Activated CD8-positive, alpha-beta memory T cell treated with anti-CD3 and anti-CD28 coated beads for 48 hours (primary cell): ENCODE measurements at places on chromosomes 2 and 18.

- DNase-seq = no peak
Observed at GRCh38 chr18:37570336-37570930, 4.8 kb upstream of the CELF4 start.

DNA sequence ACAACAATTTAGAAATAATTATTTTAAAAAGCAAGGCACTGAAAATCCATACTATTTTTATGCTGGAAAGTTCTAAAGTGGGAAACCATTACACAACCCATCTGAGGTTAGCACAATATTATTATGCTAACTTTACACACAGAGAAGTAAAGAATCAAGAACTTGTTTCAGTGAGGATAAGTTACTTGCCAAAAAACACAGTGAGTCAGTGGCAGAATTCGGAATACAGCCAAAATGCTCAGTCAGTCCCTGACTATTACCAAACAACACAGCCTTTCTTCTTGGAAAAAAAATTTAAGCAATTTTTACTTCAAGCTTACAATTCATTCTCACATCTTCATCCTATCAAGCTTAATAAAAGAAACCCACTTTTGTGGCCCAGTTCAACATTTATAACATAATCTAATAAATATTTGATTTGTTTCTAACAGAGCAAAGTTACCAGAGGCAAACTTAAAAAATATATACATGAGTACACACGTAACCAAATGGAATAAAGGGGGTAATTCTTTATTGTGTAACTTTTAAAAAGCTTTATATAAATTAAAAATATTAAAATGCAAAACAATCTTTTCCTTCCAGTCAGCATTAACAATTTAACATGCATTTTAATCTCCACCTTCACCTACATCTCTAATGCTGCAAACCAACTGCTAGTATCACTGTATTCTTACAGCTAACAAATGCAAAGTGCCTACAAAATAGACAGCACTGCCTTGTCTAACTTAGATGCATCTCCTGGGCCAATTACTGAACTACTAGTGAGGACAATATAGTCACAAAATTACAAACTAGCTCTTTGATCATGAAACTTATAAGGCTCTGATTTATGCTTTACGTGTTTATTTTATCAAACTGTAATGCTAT, 55.2 kb downstream of the CCDC88A start:
- no peak for DNase-seq

DNA sequence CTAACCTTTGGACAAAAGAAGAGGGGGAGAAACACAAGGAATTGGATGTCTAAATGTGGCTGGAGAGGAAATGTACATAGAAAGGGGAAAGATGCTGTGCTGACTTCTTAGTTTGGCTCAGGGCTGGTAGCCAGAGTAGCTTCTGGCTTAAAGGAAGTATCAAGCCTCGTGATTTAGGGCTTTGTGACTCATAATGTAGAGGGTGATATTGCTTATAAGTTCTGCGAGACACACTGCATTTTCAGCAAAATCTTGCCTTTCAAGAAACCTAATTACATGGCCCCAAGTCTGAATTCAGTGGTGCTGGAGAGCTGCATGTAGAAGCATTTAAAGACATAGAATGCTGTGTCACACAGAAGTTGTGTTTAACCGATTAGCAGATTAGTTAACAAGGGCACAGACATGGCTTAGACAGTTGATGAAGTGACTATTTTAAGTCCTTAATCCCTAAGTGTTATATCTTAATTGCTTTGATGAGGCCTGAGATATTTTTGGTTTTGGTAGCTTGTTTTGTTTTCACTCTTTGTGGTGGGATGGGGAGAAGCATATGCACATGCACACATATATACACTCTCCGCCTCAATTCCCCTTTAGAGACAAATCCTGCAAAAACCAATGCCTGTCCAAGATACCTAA, 66.4 kb downstream of the EPAS1 start:
- DNase-seq = no peak

DNA sequence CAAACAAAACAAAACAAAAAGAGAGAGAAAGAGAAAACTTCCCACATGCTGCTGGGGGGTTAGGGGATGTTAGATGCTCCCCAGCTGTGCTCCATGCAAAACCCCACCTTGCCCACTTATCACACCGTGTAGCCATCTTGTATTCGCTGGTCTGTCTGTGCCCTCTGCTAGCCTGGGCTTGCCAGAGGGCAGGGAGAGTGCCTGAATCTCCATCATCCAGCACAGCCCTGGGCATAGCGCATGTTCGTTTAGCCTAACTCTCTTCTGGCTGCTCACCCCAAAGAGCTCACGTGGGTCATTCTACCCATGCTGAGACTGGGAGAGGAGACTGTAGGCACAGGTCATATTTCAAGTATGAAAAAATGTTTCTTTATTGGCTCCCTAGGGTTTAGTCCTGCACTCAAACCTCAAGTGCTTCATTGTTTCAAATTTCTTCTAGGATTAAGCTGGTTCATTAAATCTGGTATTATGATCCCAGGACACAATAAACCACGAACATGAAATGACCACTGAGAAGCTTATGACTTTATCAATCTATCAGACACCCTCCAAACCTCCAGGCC, 100.5 kb downstream of the KCNF1 start:
- no peak for DNase-seq

DNA sequence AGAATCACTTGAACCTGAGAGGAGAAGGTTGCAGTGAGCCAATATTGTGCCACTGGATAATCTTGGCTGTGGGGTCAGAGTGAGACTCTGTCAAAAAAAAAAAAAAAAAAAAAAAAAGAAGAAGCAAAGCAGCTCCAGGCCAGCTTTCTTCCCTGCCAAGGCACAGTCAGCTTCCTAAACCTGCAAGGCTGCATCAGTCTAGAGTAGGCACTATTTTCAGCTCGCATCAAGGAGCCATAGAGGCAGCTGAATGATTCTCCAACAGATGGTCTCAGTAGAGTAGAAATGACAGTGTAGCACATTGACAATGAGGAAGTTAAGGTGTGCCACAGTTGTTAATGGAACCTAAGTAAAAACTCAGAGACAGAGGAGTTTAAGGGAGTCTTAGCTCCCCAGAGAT, 35.6 kb downstream of the BMP10 start:
- DNase-seq = no peak

DNA sequence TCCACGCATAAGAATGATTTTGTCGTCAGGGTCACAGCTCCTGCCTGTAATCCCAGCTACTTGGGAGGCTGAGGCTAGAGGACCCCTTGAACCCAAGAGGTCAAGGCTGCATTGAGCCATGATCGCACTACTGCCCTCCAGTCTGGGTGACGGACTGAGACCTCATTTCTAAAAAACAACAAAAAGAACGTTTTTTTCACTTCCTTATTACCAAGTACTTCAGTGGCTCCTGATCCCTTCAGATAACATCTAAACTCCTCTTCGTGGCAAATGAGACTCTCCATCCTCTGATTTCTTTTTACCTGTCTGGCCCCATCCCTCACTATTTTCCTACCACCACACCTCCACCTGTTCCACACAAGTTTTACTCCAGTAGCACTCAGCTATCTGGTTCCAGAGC, 105.4 kb upstream of the TLK1 start:
- DNase-seq = no peak

DNA sequence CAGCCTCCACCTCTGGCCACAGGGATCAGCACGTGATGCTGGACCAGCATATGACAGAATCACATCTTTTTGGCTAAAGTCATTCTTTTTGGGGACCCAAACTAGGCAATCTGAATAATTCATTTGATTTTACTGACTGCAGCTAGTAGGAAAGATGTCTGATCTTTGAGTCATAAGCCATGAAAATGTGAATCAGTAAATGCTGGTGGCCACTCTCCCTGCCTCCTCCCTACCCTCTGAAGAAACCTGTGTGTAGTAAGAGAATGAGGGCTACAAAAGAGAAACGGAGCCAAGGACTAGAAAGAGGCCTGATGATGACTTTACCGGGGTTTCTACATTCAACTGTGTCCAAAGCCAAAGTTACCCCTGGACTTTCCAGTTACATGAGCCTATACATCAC, 10.1 kb upstream of the LRPPRC start:
- no peak for DNase-seq

DNA sequence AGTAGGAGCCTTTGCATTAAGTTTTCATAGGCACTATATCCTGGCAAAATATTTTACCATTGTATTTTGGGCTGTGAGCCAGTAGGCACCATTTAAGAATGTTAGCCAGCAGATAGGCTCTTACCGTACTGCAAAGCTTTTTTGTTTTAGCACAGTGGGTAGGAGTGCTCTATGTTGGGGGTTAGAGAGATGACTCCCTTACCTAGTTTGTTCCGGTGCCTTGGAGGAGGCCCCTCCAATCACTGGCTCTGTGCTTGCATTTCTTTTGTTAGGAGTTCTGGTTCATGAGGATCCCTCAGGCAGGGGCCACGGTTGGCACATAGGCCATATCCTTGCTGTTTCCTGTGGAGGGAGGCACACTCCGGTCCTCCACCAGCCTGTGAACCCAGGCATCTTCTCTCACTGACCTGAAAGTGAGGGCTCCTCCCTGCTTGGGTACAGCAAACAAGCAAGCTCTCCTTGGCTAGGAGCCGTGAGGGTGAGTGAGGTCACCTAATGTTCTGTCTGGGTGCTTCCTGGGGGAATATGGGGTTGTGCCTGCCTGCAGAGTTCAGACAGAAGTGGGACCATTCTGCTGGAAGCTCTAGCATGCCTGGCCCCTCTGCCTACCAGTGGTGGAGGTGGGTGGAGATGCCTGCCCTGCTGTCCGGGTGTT, 29.8 kb downstream of the LTBP1 start:
- no peak for DNase-seq

GRCh38 chr2:46846536-46846935, 69.1 kb downstream of the MCFD2 start:
- DNase-seq = no peak

DNA sequence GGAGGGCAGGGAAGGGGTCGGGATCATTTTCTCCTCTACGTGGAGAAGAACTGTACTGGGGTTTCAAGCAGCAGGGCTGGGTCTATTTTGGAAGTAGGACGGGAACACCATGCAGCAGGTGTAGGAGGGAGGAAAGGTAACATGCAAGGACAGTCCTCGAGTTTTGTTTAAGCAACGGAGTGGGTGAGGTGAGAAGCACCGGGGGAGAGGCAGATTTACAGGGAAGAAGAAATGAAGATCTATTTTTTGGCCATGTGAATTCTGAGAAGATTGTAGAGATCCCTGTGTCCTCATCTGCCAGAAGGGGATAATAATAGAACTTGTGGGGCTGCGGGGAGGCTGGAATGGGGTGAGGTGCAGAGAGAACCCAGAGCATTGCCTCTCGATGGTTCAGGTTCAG, 85.6 kb downstream of the INPP5D start:
- DNase-seq = no peak

GRCh38 chr2:165070076-165070475, 114.8 kb upstream of the SLC38A11 start:
- no peak for DNase-seq

DNA sequence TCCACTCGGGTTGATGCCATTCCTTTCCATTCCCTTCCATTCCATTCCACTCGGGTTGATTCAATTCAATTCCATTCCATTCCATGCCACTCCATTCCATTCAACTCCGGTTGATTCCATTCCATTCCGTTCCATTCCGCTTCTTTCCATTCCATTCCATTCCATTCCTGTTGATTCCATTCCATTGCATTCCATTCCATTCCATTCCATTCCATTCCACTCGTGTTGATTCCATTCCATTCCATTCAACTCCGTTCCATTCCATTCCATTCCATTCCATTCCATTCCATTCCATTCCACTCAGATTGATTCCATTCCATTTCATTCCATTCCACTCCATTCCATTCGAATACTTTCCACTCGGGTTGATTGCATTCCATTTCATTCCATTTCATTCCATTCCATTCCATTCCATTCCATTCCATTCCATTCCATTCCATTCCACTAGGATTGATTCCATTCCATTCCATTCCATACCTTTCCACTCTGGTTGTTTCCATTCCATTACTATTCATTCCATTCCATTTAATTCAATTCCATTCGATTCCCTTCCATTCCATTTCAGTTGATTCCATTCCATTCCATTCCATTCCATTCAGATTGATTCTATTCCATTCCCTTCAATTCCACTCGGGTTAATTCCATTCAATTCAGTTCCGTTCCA, 1141.8 kb downstream of the RPIA start:
- DNase-seq = no peak

DNA sequence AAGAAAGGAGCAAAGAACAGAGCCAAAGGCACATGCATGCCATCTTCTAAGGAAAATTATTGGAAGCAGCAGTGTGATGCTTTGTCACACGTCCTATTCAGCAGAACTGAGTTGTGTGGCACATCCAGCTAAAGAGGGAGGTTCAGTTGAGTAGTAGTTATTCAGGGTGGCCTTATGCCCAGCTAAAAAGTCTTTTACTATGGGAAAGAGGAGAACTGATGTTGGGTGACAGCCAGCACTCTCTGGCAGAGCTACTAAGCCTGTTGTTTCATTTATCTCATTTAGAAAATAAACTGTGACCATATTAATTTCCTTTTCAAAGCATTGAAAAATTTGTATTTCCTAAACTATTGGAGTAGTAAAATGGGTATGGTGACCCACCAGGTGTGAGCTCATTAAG, 18.5 kb downstream of the ITGA6 start:
- DNase-seq = no peak

DNA sequence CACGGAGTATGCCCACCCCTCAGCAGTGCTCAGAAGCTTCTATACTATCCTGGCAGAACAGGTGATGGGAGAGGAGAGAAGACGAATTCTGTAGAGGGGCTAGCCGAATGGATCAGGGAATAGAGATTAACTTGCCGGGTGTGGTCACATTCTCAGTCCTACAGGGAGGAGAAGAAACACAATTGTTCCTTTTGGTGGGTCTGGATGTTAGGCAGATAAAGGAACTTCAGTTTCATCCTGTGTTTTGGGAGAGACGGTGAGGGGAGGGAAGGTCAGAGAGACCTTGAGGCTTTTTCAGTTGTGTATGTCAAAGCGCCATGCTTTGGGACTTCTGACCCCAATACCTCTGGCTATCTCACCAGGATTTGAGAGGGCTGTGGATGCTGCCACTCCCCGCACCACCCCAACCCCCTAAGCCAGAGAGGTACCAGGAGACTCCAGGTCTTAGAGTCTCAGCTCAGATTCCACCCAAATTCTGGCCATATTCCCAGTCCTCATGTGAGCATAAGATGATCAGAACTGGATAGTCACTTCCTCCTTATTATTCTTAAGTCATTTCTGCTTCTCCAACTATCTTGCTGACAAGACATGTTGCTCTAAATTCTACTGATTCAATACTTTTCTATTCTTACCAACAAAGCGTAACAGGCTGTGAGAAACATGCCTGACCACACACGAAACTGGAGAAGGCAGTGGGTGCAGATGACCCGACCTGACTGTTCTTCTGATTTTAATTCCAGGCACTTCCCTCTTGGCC, 2.3 kb upstream of the TMEM37 start:
- DNase-seq = no peak

DNA sequence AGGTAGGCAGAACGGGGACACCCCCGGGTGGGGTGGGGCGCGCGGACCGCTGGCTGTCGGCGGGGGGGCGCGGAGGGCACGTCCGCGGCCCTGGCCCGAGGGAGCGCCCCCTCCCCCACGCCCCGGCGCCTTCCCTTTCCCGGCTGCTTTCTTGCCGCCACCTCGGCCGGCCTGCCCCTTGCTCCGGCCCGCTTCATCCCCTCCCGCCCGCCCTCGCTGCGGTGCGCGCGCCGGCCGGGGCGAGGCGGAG, 443 bp downstream of the VAPA start:
- no peak for DNase-seq

GRCh38 chr2:26541401-26542193, 63.7 kb upstream of the OTOF start:
- DNase-seq = no peak
